Stimulated activated CD8-positive, alpha-beta memory T cell treated with anti-CD3 and anti-CD28 coated beads, Interleukin-4, amount 100 ng/mL, for 1 hour (primary cell): ENCODE measurements at places on chromosomes 1 and 21.

GRCh38 chr1:176785056-176785455, 322.1 kb downstream of the PAPPA2 start:
- no peak for DNase-seq

- DNase-seq = no peak
Measured at GRCh38 chr1:190809312-190809711, 331.6 kb upstream of the BRINP3 start.

GRCh38 chr1:115156826-115157468, 67.6 kb upstream of the TSPAN2 start:
- DNase-seq = no peak

DNA sequence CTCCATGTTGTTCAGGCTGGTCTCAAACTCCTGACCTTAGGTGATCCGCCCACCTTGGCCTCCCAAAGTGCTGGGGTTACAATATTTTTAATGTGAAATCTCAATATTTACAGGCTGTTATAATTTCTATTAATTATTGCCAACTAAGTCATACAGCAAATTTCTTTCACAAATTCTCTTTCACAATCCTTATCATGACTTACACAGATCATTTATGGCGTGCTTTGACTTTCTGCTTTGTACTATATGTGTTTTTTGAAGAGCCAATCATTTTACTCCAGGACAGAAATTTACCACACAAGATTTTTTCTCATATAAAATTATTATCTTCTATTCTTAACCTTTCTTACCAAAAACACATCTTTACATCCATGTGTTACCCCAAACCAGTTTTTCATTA, 1729.9 kb downstream of the NCAM2 start:
- no peak for DNase-seq

GRCh38 chr1:192726820-192727504, 81.9 kb upstream of the RGS2 start:
- DNase-seq = no peak

- DNase-seq = no peak
Measured at GRCh38 chr1:111202707-111203623, 2.5 kb upstream of the DENND2D start.

GRCh38 chr1:18854331-18855025, 5.0 kb downstream of the TAS1R2 start:
- DNase-seq = no peak

DNA sequence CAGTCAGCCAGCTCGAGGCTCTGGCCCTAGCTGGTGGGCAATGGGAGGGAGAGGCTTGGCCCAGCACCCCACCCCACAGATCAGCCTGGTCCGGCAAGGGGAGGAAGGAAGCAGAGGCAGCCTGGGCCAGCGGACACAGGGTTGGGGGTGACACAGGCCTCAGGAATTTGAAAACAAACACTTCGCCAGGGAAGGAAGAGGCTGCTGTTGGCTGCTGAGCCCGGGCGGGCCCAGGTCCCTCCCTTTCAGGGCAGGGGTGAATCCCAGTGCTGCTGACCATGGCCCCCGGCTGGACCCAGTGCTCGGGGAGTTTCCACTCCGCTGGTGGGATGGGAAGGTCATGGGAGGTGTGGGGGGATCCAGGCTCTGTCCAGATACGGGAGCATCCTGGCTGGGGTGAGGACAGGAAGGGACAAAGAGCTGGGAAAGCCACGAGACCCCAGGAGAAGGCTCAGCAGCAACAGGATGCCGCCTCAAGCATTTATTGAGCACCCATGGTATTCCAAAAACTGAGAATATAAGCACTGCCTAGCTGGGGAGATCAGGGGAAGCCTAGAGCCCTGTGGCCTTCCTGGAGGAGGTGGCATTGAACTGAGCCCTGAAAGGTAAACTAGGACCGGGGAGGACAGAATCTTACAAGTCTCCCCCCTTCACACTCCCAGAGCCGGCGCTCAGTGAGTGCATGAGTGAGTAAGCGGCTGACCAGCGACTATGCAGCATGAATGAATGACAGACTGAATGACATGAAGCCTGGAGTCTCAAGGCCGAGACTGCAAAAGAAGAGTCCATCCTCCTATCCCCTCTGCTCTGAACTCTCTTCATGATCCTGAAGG, 26.2 kb upstream of the EPHA2 start:
- DNase-seq = no peak

DNA sequence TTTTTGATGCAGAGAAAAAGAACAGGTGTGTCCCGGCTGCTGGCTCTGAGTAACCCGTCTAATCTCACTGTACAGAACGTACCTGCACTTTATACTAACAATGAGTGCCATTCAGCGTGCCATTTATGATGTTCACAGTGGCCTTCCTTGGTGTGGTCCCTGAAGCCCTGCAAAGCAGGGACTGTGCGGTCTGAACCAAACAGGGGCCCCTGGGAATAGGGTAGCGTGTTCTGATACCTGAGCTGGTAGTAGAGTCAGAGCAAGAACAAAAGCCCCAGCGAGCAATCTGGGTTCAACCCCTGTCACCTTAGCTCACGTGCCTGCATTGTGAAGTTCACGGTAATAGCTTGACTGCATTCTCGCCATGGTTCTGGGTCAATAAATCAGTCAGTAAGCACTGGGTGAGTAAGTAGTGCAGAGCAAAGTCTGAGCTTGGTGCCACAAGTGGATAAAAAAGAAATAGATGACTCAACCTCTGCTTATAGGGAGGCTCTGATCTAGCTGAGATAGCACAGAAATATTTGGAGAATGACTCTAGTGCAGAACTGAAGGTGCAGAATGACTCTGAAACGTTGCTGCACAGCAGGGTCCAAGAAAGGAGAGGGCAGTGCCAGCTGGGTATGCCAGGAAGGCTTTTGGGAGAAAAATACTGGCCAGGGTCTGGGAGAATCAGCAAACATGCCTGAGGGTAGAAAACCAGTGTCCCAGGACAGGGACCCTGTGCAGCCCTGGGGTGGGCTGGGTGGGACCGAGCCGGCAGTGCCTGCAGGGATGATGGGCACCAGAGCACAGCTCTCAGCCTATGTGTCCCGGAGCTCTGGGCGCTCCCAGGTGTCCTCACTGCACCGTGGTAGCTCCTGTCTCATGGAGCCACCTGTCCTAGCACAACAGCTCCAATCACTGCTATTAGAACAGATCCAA, 125.9 kb downstream of the RHOU start:
- no peak for DNase-seq

DNA sequence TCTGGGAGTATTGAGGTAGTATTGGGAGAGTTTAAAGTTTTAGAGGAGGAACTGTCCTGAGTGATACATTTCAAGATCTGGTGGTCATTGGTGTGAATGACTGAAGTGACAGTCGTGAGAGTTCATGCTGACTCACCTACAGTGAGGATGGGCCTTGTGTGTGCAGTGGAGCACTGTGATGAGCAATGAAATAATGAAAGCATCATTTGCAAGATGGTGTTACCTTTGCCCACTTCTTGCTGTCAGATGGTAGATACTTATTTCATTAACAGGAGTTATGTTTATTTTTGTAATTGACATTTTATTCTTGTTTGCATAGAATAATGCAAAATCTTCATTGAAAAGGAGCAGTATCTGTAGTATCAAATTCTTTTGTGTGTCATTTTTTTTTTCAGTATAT, 29.0 kb downstream of the POU2F1 start:
- DNase-seq = no peak

- DNase-seq = no peak
Measured at GRCh38 chr1:78073441-78073840, 27.7 kb downstream of the GIPC2 start.

DNA sequence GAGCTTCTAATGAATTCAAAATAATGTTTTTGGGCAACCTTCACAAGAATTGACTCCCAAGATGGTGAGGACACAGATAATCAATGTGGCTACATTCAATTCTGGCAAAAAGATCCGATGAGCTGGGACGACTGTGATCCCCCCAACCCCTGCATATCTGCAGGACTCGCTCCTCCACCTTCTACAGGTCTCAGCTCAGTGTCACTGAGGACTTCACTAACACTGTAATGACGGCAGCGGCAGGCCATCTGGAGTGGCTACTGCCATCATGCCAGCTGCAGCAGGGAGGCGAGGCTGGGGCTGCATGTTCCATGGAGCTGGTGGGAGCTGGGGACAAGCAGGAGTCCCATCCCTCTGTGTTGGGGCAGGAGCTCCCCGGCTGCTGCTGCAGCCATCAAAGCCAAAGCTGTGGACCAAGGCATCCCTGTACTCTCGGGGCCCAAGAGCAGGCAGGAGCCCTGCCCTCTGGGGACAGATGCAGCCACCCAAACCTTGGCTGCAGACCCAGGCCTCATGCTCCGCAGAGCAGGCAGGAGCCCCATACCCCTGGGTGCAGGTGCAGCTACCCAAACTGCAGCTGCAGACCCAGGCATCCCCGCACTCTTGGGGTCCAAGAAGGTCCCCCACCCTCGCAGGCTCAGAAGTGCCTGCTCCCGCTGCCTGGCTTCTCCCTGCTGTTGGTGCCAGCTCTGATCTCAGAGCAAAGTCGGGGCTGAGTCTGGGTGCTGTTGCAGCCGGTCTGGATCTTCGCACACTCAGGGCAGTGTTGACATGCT, 12.2 kb upstream of the DHRS3 start:
- DNase-seq = no peak

DNA sequence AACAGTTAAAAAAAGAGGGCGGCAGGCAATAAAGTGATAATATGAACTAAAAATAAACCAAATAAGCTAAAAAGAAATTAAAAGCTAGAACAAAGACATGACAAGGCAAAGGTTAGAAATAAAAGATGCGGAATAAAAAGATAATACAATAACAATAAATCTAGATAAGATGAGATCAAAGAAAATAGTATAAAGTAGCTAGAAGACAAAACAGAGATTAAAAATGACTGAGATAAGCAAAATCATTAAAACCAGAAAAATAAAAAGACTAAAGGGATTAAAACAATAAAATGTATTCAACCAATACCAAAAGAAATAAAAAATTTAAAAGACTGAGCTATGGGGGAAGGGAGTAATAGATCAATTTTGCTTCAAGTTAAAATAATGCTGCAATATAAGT, 10.8 kb upstream of the SOX13 start:
- no peak for DNase-seq
